ENCODE measurements at places on chromosomes 7 and 10. TPM values are rescaled to one million over a fixed set of nuclear protein-coding genes. Genes with fewer than 3 reads are reported as not detected.

FOXK1 gene
- total RNA-seq = 12.4 TPM

ANKRD30A gene
- 1.4 TPM for total RNA-seq

FOXP2 gene
- total RNA-seq = not detected

KCP gene
- total RNA-seq = 0.14 TPM

Data from A549 treated with CpdA at 1 μM for 4 hours (cell line).